PC-9 (cell line): ENCODE measurements at places on chromosomes 7 and 10. TPM values are rescaled to one million over a fixed set of nuclear protein-coding genes. Genes with fewer than 3 reads are reported as not detected.

The TACR2 gene
- total RNA-seq: 0.23 TPM in 1 of 2 replicates, not detected in the other

The FEZF1 gene
- total RNA-seq: not detected in 2 replicates

The PDZD7 gene
- total RNA-seq: 2.3 and 2.8 TPM in 2 replicates

The CALCR gene
- not detected in 2 replicates for total RNA-seq

The ANKRD7 gene
- total RNA-seq: 2.4 and 6.9 TPM in 2 replicates

The IFIT1B gene
- not detected in 2 replicates for total RNA-seq

The KLF6 gene
- 27.7 and 41.9 TPM in 2 replicates for total RNA-seq

The COL28A1 gene
- 0.83 and 2.2 TPM in 2 replicates for total RNA-seq

The C7orf33 gene
- not detected in 2 replicates for total RNA-seq

The PLPP4 gene
- total RNA-seq: not detected in 2 replicates

The POM121C gene
- 49.2 and 53.3 TPM in 2 replicates for total RNA-seq

The AKR1C3 gene
- total RNA-seq: 1,870 and 1,886 TPM in 2 replicates

The FAM20C gene
- 31.0 and 34.0 TPM in 2 replicates for total RNA-seq

The GPR26 gene
- not detected in 2 replicates for total RNA-seq

The BBS9 gene
- total RNA-seq: 12.4 and 13.1 TPM in 2 replicates

The TMEM130 gene
- total RNA-seq: 2.1 and 3.8 TPM in 2 replicates

The ZNF107 gene
- 4.8 and 6.0 TPM in 2 replicates for total RNA-seq

The KLF14 gene
- not detected in 2 replicates for total RNA-seq

The ODAD2 gene
- not detected in 2 replicates for total RNA-seq
